Bronchial smooth muscle cell (primary cell): ENCODE measurements at places on chromosomes 3 and 15. TPM values are rescaled to one million over a fixed set of nuclear protein-coding genes. Genes with fewer than 3 reads are reported as not detected.

PAK6 gene
- total RNA-seq, result under 0.01 and 0.16 TPM in 2 replicates

ALDH1A3 gene
- 80.7 and 213 TPM in 2 replicates for total RNA-seq

PP2D1 gene
- total RNA-seq, result not detected in 2 replicates

ECE2 gene
- not detected in 2 replicates for total RNA-seq

CISH gene
- 0.77 and 0.95 TPM in 2 replicates for total RNA-seq

OCA2 gene
- not detected in 2 replicates for total RNA-seq

RBMS3 gene
- 43.2 and 50.8 TPM in 2 replicates for total RNA-seq

GOLGA8T gene
- total RNA-seq, result under 0.01 and 0.17 TPM in 2 replicates

MCTP2 gene
- total RNA-seq, result 4.1 and 4.3 TPM in 2 replicates

PTPRG gene
- 28.7 and 32.6 TPM in 2 replicates for total RNA-seq

CEMIP gene
- 27.4 and 78.4 TPM in 2 replicates for total RNA-seq

SST gene
- not detected in 2 replicates for total RNA-seq

CSPG4 gene
- 30.7 and 42.1 TPM in 2 replicates for total RNA-seq

ZNF660 gene
- total RNA-seq, result 1.4 and 2.1 TPM in 2 replicates

COL6A5 gene
- not detected in 2 replicates for total RNA-seq

CCDC39 gene
- under 0.01 and 0.52 TPM in 2 replicates for total RNA-seq

SLC9C1 gene
- not detected in 2 replicates for total RNA-seq

SEMA6D gene
- 4.9 and 9.5 TPM in 2 replicates for total RNA-seq

NT5DC2 gene
- 46.5 and 47.4 TPM in 2 replicates for total RNA-seq

TEX55 gene
- total RNA-seq, result not detected in 2 replicates

TUSC7 gene
- under 0.01 TPM in 1 of 2 replicates, not detected in the other for total RNA-seq

ZPLD1 gene
- total RNA-seq, result under 0.01 TPM in 2 replicates

RPS17 gene
- 2,116 and 2,882 TPM in 2 replicates for total RNA-seq
